T-cell (primary cell): ENCODE measurements at places on chromosomes 6 and 20. TPM values are rescaled to one million over a fixed set of nuclear protein-coding genes. Genes with fewer than 3 reads are reported as not detected.

SCAND1 gene
- total RNA-seq, result 70.8 TPM

- DNase-seq, result no peak
Observed at GRCh38 chr6:32216285-32216684, 7.6 kb downstream of the NOTCH4 start.

RNF182 gene
- 0.16 TPM for total RNA-seq

OGFR gene
- 46.5 TPM for total RNA-seq

OPRL1 gene
- total RNA-seq, result 1.9 TPM

GRCh38 chr6:168182366-168182765, 103.4 kb upstream of the FRMD1 start:
- no peak for DNase-seq

DNA sequence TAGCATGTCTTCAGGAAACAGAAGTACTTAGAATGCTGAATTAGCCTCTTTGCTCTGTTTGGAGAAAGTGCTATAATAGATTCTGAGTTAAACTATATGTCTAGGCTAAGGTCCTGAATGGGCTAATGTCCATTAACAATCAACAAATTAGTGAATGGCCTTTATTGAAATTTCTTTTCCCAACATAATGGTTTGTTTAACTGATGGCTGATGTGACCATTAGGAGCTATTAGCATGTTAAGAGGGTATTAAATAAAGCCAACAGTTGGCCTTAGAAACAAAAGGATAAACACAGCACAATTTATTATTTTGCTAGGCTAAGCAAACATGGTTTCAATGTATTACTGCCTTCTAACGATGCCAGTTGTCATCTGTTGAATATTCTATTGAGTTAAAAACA, 234.3 kb upstream of the HS3ST5 start:
- DNase-seq, result no peak

DNA sequence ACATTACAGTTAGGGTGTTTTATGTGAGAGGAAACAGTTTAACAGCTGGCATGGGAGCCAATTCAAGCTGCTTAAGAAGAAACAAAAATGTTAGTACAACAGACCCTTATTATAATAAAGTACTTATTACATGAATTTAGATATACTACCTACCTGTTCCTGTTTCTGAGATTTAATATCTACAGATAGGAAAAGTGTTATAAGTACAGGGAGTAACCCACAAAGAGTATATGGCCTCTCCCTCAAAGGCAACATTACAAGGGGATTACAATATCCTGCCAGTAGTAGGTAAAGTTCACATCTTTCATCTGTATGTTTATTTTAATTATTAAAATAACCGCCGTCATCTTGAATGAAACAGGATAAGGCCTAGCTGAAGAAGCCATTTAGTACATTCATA, 1.8 kb upstream of the ME1 start:
- no peak for DNase-seq

DNA sequence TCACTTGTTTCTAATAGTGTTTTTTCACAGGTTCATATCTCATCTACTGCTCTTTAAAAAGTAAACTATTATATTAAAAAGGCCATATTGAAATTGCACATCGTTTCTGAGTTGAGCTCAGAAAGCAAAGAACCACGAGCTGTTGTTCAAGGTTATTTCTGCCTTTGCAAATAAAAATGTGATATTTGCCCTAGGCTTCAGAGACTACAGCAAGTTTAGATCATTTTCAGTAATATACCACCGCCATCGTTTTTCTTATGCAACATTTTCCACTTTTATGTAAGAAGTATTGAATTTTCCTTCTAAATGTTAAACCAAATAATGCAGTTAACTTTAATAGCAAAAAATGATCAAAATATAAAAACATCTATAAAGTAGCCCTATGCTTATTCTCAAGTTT, 71.1 kb downstream of the DST start:
- no peak for DNase-seq

EYA4 gene
- not detected for total RNA-seq

GRCh38 chr20:11792568-11792953, 125.1 kb upstream of the BTBD3 start:
- no peak for DNase-seq

GRCh38 chr20:13995086-13995665, at the start of gene MACROD2:
Gene MACROD2 (plus strand): TSS chr20:13995516.
- peak; percentile 5 for DNase-seq

DNA sequence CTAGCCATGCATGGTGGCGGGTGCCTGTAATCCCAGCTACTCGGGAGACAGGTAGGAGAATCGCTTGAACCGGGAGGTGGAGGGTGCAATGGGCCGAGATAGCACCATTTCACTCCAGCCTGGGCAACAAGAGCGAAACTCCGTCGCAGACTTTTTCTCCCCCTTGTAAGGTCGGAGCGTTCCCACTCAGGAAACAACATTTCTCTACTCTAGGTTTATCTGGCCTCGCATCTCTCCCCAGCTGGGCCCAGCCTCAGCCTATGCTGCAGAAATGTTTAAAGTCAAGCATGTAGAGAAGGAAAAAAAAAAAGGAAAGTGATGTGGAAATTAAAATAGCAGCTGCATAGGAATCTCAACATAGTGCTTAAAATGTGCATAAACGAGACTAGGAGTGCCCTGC, 172.3 kb downstream of the TRIM27 start:
- no peak for DNase-seq

SCGN gene
- not detected for total RNA-seq

OR2H1 gene
- total RNA-seq, result not detected

SUMO4 gene
- total RNA-seq, result 5.7 TPM

KHDC1L gene
- total RNA-seq, result not detected

GRCh38 chr6:169983651-169984050, 232.2 kb downstream of the ERMARD start:
- DNase-seq, result no peak

RNASET2 gene
- total RNA-seq, result 170 TPM

DNA sequence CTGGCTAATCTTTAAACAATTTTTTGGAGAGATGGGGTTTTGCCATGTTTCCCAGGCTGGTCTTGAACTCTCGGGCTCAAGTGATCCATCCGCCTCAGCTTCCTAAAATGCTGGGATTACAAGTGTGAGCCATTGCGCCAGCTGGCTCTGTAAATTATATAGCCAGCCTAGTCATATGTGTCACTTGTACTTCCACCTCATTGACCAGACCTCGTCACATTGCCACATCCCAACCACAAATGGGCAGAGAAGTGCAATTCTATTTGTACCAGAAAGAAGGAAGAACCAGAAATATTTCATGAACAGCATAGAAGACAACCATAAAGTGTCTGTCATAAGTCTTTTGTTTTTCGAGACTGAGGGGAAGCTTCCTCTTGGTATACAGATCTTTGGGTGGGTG, 304.9 kb upstream of the RNF24 start:
- no peak for DNase-seq

DNA sequence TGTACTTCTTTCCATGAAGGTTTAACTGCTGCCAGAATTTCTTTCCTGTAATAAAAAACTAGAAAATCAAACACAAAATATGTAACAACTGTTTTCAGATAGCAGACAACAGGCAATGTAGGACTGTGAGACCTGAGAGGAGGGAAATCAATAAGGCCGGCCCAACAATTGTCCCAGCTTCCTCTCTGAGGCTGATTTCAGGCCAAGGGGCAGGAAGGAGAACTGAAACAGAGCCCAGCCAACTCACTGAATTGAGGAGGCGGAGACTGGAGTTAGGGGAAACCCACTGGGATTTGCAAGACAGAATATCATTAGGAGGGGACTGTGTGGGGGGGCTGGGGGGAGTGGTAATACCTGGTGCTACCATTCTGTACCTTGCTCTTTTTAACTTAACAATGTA, 42.2 kb downstream of the FLRT3 start:
- DNase-seq, result no peak

PDE10A gene
- 0.12 TPM for total RNA-seq

DNA sequence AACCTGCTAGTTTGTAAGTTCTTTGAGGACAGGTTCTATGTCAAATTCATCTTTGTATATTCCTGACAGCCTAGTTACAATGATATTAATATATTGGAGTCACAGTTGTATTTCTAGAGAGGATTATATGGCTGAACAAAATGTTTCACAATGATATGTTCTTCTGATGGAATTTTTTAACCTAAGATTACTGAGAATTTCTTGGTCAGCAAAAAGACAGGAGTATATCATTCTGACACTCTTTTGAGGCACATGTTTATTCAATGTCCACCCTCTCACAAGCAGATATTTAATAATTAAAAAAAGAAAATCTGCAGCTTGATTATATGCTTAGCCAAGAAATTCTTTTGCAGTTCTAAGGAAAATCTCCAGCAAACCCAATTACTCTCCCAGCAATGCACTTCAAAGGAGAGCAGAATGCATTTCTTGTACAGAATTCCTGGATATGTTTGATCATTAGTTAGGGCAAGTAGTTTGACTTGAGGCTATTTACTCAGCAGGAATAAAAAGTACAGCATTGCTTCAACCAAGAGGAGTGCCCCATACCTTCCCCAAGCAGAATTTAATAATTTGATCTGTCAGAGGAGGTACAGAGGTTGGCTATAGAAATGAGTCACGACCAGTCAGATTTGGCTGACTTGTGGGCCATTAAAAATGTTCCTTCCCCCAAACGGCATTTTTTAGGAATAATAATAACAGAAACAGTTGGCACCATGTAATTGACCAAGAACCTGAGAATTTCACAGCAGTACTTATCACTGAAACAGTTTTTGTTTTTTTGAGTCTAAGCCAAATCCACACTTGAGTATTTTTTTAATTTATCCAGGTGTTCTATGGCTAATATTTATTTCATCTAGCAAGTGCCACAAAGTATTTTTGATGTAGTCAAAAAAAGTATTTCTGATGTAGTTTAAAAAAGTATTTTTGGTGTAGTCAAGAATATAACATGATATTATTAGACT, 508.1 kb upstream of the FLRT3 start:
- no peak for DNase-seq

DNA sequence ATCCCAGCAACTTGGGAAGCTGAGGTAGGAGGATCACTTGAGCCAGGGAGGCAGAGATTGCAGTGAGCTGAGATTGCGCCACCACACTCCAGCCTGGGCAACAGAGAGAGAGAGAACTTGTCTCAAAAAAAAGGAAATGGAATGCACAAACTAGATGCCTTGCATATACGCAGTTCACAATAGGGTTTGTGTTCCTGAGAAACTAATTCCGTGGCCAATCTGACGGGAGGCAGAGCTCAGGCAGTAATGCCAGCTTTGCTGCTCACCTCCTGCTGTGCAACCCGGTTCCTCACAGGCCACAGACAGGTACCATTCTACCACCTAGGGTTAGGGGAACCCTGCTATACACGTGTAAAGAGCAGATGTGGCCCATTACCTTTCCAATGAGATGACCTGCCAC, 1.4 kb downstream of the CDK5RAP1 start:
- no peak for DNase-seq

DNA sequence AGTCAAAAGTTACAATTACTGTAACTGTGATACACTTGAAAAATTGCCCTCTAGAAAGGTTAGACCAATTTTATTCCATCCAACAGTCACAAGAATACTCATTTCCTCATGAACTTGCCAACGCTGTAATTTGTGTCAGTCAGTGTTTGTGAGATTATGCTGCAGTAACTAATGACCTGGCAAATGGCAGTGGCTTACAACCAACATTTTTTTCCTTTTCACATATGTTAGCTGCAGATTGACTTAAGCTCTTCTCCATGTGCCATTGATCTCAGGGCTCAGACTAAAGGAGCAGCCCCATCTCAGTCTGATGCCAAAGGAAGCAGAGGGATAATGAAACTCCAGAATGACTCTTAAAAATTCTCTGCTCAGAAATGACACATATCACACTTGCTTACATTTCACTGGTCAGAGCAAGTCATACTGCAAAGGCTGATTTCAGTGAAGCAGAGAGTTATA, 92.3 kb upstream of the ELOVL5 start:
- no peak for DNase-seq

CCN6 gene
- total RNA-seq, result not detected

EBF4 gene
- total RNA-seq, result 5.5 TPM

DNA sequence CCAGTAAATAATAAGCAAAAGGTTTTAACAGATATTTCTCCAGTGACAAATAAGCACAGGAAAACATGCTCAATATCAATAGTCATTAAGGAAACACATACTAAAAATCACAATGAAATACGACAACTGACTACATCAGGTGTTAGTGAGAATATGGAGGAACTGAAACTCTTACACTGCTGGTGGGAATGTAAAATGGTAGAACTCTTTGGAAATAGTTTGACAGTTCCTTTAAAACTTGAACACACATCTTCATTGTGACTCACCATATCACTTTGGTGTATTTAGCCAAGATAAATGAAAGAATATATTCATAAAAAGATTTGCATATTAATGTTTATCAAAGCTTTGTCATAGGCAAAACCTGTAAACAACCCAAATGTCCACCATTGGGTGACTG, 11.3 kb upstream of the MAP3K5 start:
- DNase-seq, result no peak

GRCh38 chr20:46575937-46576461, 25.5 kb upstream of the OCSTAMP start:
- no peak for DNase-seq

DNA sequence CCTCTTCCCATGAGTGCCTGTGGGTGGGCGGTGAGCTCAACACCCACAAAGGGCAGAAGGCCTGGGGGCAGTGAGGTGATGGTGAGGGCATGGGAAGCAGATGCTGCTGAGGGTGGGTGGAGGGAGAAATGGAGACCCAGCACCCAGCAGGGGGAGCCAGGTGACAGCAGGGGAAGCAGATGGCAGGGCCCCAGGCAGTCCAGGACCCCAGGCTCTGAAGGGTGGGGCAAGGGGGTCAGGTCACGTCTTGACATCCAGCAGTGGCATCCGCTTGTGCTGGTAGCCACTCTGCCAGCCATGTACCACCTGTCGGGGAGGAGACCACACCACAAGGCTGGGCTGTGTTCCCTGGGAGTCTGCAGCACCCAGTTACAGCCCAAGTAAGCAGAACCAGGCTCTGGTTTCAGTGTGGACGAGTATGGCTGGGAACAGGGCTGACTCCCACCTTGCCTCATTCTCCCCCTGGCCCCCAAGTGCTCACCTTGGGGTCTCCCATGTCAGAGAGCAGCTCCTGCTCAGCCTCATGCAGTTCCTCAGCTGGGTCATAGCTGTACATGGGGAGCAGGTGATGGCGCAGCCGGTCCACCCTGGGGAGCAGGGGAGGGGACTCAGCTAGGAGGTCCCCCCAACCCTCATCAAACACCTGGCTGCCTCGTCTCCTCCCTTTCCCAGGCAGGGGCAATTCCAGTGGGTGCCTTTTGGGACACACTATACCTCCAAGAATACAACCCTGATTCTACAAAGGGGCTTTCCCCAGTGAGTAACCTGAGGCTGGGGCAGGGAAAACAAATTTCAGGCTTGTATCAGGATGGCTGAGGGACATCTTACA, 2.0 kb downstream of the SMIM29 start:
- DNase-seq, result no peak

DNA sequence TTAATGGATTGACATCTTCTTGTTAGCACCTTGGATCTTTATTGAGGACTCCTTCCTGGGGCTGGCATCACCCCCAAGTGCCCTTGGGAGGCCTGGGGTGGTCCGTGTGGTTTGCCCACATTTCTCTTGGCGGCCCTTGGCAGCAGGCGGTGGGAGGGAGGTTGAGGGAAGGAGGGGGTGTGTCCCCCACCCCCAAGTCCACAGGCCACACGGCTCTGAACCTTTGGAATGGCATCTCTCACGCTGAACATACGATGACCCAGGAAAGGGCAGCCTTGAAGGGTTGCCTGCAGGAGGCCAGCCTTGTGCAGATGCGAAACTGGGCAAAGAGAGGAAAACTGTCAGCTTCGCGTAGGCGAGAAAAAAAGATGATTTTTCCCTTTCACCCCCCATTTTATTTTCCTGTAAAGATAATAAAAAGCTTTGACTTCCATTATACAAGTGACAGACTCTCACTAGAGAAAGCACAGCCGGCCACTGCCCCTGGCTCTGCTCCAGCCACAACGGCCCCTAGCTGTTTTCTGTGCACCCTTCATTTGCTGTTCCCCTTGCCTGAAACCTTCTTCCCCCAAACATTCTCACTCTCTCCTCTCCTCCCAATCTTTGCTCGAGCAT, 56.2 kb downstream of the SLC2A10 start:
- DNase-seq, result no peak

TXLNB gene
- total RNA-seq, result 0.72 TPM

LRRC1 gene
- total RNA-seq, result 2.6 TPM
